ENCODE measurements at places on chromosomes 6 and 20.
A peak's percentile ranks its signal among the peaks of the same experiment; 100 is the strongest.

DNA sequence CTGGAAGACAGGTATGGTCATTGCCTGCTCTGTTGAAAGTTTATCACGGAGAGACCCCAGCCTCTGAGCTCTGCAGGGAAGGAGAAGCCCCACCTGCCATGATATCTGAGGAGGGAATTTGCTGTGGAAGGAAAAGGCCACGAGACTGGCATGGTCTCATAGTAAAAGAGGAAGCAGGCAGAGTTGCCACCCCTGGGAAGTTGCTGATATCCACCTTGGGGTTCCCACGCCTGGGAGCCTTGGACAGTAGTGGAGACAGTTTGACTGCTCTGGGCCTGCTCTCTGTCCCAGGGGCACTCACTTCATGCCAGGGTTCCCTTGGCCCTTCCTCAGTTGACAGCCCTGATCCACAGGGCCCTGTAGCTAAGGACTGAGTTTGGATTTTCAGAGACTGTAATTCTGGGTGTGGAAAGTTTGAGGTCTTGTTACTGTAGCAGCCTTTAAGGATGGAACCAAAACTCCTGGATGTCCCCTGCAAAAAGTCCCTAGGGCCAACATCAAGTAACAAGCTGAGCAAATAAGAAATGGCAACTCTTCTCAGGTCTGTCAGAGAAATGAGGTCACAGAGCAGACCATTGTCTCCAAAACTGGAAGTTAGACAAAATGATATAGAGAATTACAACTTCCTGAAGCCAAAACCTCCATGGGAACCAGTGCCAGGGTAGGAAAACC lies 6.9 kb upstream of the SIRPB1 start:
- DNase-seq, result no peak

- no peak for DNase-seq
Observed at GRCh38 chr6:124924333-124924759, 37.9 kb upstream of the RNF217 start.

GRCh38 chr6:10210052-10210451 lies 204.8 kb downstream of the TFAP2A start:
- no peak for DNase-seq

- DNase-seq, result no peak
Observed at GRCh38 chr6:116046737-116047136, 14.0 kb downstream of the FRK start.

DNA sequence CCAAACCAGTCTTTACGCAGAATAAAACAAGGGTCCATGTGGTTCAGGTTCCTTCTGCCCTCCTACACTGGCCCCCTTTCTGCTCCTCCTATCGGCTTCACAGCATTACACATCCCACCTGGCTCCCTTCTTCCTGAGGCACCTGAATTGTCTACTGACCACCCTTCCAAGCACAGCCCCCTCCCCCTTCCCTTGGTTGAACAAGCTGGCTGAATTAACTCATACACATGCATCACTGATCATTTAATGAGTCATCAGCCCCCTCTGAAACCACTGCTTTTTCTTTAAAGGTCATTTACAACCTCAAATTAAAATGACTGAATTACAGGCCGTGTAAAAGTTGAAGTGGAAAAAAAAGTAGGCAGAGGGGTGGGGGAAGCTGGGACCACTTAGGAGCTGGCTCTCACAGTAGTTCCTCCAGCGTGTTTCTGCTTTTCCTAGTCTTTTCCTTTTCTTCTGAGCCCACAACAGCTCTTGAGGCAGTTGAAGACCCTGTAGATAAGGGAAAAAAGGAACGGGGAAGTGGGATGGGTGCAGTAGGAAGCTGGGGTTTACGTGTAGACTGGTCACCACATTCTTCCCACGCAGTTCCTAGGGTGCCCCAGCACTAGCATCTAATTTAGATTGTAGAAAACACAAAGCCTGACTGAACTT lies 67.6 kb downstream of the FYN start:
- no peak for DNase-seq

DNA sequence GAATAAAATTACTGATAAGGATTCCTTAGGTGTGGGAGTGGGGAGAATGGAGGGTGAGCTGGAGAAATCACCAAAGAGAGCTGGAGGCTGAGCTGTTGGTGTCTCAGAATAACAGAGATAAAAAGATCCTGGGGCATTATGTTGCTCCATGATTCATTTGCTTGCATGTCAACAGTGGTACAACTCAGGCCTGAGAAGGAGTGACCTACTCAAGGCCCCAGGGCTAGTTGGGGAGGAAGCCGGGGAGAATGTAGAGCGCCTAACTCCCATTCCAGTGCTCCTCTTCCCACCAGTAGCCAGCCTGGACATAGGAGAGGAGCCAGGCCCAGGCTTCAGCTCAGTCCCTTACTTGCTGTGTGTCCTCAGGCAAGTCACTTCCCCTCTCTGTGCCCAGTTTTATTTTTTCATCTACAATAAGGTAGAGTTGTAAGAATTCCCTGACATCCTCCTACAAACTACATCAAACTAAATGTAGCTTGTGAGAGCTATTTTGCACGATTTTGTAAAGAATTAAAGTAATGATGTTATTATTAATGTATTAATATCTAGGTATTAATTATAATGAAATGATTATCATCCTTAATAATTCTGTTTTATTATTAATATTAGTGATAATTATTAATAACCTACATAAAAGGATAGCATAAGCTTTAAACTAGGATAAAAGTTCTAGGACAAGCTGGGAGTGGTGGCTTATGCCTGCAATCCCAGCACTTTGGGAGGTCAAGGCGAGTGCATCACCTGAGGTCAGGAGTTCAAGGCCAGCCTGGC lies 250.9 kb upstream of the SULF2 start:
- no peak for DNase-seq

- no peak for DNase-seq
Observed at GRCh38 chr6:100096341-100096740, 102.3 kb upstream of the MCHR2 start.

- peak; percentile 89 for DNase-seq
Observed at GRCh38 chr6:93419304-93420162, at the start of gene EPHA7. TSS of gene EPHA7 (minus strand) at chr6:93419559. CDS start at chr6:93419341, 218 bp downstream.

DNA sequence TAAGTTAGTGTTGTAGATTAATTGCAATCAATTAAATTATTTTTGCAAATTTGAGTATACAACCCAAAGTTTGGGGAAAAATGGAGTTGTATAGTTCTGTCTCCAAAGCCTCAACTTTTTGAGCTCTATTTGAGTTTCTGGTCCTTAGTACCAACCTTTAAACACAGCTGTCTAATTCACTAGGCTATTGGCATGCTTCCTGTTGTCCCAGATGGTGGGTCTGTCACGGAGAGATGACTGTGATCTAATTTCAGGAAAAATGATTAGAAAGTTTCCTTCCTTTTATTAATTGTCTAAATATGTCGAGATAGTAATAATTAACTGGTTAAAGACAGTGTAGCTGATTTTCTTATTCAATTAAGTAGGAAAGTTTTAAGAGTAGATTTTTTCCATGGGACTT lies 109.6 kb downstream of the SCAF8 start:
- DNase-seq, result no peak

GRCh38 chr6:4281341-4282293 lies 146.2 kb upstream of the ECI2 start:
- no peak for DNase-seq

- no peak for DNase-seq
Observed at GRCh38 chr6:119234457-119234856, 115.1 kb downstream of the MAN1A1 start.

- DNase-seq, result no peak
Observed at GRCh38 chr6:45115696-45116095, 212.4 kb upstream of the RUNX2 start.

DNA sequence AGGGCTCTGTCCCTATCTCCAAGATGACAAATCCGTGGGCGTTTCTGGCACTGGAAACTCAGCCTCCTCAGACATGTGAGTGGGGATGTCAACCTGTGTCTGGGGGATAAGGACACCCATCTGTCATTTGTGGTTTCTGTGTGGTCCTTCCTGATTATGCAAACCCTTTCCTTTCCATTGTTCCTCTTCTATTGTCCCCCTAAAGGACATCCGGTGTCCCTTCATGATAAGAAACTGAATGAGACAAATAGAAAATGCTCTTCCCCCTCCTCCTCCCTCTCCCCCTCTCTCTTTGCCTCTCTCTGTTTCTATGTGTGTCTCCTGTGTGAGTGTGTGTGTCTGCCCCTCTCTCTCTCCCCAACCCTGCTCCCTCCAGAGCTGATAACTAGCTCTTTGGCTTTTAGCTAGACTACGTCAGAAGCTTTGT lies 11.5 kb upstream of the GLP1R start:
- no peak for DNase-seq

- no peak for DNase-seq
Observed at GRCh38 chr6:155595284-155595683, 139.6 kb upstream of the NOX3 start.

DNA sequence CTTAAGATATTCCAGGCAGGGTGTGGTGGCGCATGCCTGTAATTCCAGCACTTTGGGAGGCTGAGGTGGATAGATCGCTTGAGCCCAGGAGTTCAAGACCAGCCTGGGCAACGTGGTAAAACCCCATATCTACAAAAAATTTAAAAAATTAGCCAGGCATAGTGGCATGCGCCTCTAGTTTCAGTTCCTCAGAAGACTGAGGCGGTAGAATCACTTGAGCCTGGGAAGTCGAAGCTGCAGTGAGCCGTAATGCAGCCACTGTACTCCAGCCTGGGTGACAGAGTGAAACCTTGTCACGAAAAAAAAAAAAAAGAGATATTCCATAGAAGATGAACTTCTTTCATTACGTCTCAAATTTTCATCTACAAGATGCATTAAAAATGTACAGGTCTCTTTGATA lies 46.7 kb upstream of the ISM1 start:
- no peak for DNase-seq

GRCh38 chr6:123448306-123448884 lies 188.4 kb downstream of the TRDN start:
- no peak for DNase-seq

- no peak for DNase-seq
Observed at GRCh38 chr6:12592634-12593033, 123.9 kb upstream of the PHACTR1 start.

DNA sequence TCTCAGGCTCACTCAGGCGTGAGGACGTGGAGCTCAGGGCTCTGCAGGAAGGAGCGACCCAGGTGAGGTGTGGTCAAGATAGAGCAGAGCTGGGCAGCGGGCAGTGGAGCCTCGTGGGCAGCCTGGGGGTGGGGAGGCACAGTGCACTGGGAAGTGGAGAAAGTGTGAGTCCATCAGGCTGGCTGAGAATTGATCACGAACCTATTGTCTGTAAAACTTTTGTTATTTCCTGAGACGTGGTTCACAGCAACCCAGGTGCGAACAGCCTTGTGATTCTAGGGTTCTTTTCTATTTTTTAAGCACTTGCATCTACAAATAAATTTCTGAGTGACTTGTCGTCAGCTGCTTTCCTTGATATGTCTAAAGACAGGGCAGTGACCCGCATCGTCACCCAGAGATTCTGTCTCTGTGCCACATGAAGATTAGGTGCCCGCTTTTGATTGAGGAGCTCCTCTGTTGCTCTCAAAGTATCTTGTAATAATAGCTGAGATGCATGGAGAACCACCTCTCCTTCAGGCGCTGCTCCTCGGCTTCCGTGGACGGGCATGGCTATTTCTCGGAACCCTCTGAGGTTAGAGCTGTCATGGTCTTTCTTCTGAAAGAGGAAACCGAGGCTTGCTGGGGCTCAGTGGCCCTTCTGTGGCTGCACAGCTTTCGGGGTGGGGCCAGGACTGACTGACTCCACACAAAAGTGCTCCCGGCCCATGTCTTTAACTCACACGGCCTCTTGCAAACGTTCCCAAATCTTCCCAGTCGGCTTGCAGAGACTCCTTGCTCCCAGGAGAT lies 662 bp upstream of the CCR6 start:
- DNase-seq, result no peak

- no peak for DNase-seq
Observed at GRCh38 chr6:166927935-166928643, 28.3 kb downstream of the RNASET2 start.

GRCh38 chr20:18879262-18879661 lies 65.7 kb downstream of the SCP2D1 start:
- no peak for DNase-seq

- DNase-seq, result no peak
Observed at GRCh38 chr6:113401231-113401630, 455.9 kb upstream of the MARCKS start.

DNA sequence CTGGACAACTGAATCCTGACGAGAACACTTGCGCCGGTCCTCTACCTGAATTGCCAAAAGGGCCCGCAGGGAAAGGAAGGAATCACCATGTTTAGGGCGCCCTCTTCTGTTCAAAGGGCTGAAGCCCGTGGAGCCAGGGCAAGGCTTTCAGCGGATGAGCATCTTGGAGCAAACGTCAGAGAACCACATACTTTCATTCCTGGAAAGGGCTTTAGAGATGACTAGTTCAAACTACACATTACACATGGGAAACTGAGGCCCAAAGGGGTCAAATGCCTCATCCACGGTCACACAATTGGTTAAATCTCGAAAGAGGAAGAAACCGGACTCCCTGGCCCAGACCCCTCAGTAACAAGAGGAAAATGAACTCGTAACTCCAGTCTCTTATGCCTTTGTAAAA lies 11.5 kb upstream of the ZNF133 start:
- DNase-seq, result peak; percentile 68

DNA sequence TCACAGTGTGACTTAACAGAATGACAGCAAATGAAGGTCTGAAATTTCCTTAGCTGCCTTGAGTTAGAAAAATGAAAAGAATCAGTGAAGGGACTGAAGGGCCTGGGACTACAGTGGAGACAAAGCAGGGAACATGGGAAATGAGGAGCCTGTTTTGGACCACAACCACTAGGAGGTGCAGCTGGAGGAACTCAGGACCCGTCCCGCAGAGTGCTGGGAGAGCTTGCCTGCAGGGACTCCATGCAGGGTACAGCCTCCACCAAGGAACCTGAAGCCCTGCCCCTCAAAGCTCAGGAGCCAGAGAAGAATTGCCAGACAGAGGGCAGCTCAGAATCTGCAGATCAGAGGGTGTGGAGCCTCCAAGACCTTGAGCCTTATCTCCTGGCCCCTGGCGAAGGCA lies 50.7 kb downstream of the LRFN2 start:
- DNase-seq, result no peak

DNA sequence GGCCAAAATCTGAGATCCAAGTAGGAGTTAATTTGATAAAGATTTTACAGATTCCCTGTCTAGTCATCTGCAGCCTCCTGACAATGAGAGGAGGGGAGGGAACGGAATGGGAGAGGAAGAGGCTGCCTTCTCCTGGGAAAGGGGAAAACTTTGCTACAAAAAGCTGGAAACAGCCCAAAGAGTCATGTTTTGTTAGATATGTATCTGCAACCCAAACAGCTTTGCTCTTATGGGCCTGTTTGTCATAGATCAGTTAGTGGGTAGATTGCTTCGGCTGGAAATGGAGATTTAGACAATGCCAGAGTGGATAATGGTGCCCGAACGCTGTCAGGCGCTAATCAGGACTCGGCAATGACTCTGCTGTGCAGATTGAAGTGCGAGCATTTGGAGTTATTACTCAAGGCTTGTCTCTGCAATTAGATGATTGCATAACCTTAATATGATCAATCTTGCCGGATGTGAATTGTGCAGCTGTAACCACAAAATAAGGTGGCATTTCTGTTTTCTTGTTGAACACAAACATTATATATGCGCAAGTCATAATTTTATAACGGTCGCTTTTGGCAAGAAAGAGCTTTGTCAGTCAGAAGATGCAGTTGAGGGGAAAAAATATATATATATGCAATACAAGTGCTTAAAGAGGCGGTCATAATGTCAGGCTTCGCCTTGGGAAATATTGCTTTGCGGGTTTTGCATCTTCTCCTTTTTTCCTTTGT lies 92.4 kb upstream of the MAFB start:
- no peak for DNase-seq

- no peak for DNase-seq
Observed at GRCh38 chr6:108958900-108959770, 110.9 kb downstream of the ARMC2 start.

- DNase-seq, result no peak
Observed at GRCh38 chr6:24323632-24324337, 34.1 kb downstream of the DCDC2 start.
